ENCODE measurements at places on chromosomes 7 and 10.

DNA sequence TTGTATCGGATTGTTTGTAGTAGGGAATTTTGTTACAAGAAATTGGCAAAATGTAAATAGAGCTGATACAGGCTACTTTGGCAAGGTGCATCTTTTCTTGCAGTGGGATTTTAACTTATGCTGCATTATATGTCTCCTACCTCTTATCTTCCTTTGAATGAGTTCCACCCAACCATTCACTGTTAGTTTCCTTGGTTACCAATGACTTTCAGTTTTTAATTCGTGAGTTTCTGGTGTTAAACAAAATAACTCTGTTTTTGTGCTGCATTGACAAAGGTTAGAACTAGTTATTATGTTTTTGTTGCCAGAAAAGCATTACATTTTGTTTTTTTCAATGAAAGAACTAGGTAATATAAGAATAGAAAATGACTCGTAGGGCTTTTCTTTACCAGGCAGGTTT, 327.2 kb downstream of the LHFPL3 start:
- no peak for DNase-seq

- DNase-seq, result no peak
Observed at GRCh38 chr7:597348-598178, 77.9 kb upstream of the PDGFA start.

DNA sequence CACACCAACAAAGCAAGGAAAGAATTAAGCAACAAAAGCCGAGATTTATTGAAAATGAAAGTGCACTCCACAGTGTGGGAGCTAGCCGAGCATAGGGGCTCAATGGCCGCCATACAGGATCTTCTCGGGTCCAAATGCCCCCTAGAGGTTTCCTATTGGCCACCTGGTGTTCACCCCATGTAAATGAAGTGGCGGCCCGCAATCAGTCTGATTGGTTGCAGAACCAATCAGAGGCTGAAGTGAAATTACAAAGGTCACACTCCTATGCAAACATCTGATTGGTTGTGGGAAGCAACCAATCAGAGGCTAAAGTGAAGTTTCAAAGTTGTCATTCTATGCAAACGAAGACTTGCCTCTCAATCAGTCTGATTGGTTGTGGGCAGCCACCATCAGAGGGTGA, 61.8 kb upstream of the SLC35B4 start:
- DNase-seq, result no peak

GRCh38 chr7:19235680-19236079, 90.5 kb upstream of the FERD3L start:
- DNase-seq, result no peak

DNA sequence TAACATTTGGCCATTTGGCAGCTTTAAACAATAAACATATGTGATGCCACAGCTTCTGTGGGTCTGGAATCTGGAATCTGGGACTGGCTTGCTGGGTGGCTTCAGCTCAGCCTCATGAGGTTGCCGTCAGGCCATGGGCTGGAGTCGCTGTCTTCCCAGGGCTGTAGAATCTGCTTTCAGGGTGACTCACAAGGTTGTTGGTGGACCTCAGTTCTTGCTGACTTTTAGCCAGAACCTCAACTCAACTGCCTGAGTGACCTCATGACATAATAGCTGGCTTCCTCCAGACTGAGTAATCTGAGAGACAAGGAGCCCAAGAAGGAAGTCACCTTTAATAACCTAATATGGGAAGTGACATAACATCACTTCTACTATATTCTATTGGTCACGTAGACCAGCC, 44.6 kb upstream of the TSPAN13 start:
- no peak for DNase-seq

GRCh38 chr10:79397575-79398303, 47.7 kb downstream of the ZCCHC24 start:
- no peak for DNase-seq
